NCI-H1048 (cell line): ENCODE measurements at places on chromosomes 11 and 22.

DNA sequence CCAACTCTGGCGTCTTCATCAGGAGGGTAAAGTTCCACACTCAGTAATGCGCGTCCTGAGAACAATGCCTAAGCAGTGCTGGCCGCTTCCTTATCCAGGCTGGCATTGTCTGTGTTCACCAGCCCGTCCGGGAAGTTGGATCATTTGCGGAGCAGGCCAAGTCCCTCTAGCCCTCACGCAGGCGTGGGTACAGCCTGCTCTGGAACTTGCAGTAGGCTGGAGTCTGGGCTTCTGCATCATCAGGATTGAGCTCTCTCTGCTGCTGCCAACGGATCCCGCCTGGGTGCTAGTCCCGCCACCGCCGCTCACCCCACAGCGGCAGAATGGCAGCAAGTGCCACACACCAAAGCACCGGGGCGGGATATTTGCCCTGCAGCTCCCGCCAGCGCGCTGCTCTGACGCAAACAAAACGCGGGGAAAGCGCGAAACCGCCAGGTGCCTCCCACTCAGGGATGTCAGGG, 29.0 kb downstream of the GLYATL1 start:
- DNase-seq: no peak

DNA sequence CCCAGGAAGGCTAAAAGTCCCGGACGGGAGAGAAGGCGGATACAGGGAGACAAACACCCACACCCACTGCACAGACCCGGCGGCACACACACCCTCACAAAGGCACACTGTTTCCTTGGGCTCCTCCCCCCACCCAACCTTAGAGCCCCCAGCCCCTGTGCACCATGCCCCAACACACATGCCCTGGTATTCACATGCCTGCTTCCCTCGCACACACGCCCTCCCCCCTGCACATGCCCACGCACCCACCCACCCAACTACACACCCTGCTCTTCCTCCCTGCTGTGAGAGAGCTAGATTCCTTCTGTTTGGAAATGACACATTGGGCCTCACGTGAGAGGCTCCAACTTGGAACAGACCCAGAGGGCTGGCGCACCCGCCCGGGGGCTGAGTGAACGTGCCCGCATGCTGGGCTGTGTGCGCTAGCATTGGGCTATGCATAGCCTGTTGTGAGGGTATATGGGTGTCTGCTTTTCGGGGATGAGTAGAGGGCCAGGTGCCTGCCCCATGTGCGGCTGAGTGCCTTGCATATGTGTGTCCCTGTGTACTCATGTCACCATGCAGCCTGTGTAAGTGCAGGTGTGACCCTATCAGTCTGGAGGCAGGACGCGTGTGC, 518 bp upstream of the CHRM1 start:
- no peak for DNase-seq

DNA sequence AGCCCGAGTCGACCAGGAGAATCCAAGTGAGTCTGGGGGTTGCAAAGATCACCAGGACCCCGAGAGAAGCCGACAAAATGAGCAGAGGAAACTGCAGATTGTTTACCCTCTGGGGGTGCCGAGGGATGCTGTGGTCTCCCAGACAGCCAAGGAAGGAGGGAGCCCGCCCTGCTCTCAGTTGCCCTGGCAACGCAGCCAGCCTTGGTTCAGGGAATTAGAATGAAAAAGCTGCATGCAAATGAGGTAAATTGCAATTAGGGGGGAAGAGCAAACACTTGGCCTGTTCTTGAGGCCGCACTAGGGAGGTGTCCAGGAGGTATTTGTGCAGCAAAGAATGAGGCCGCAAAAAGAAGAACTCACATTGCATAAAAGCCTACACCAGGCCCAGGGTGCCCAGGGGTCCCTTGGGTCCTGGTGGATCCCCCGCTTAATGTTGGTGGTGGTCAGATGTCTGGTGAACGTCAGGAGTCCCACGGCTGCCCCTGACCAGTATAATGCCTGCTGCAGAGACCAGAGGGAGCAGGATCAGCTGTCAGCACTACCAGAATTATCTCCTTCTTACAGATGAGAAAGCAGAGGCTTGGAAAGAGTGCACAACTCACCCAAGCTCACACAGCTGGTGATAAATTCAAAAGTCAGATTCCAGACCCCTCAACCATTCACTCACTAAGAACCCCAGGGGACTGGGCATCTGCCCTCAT, 40.3 kb upstream of the ATXN10 start:
- no peak for DNase-seq

GRCh38 chr11:125934473-125934872, 11.4 kb upstream of the VSIG10L2 start:
- no peak for DNase-seq

DNA sequence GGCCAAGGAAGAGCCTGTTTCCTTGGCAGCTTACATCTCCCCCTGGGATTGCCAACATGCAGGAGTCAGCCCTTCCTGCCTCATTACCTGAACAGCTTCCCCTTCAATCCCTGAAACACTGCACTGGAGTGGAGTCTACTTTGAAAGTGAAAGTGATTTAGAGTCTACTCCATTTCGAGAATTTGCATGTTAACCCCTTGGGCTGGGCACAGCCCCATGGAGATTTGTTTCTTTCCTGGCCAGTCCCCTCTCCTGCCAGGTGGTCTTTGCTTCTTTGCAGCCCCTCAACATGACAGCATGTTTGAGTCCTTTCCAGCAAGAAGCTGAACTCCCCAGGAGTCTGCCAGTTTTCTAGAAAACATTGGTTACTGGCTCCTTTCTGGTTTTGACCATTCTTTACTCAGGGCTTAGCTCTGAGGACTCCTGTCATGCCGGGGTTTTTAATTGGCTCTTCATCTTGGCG, 59.9 kb downstream of the TRAF6 start:
- DNase-seq: no peak
